D721Med (cell line): ENCODE measurements at places on chromosomes 12 and 14.

GRCh38 chr14:47365233-47365632, 310.2 kb downstream of the MDGA2 start:
- no peak for DNase-seq

GRCh38 chr14:24179961-24180796, 8.3 kb downstream of the REC8 start:
- DNase-seq = no peak

DNA sequence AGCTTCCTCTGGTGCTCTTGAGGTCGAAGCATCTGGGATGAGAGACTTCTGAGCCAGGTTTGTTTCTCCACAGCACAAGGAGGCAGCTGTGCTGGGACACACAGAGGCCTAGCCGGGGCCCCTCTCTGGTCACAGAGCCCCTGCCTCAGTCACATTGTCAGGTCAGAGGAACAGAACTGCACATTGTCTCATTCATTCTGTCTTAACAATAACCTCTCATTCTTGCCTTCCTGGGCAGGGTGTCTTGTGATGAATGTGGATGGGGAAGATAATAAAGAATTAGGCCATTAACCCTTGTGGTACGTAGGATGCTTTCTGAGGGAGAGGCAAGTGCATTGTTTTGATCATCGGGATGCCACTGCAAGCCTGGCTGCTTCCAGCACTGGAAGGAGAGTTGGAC, 29.8 kb downstream of the FNTB start:
- DNase-seq = no peak

DNA sequence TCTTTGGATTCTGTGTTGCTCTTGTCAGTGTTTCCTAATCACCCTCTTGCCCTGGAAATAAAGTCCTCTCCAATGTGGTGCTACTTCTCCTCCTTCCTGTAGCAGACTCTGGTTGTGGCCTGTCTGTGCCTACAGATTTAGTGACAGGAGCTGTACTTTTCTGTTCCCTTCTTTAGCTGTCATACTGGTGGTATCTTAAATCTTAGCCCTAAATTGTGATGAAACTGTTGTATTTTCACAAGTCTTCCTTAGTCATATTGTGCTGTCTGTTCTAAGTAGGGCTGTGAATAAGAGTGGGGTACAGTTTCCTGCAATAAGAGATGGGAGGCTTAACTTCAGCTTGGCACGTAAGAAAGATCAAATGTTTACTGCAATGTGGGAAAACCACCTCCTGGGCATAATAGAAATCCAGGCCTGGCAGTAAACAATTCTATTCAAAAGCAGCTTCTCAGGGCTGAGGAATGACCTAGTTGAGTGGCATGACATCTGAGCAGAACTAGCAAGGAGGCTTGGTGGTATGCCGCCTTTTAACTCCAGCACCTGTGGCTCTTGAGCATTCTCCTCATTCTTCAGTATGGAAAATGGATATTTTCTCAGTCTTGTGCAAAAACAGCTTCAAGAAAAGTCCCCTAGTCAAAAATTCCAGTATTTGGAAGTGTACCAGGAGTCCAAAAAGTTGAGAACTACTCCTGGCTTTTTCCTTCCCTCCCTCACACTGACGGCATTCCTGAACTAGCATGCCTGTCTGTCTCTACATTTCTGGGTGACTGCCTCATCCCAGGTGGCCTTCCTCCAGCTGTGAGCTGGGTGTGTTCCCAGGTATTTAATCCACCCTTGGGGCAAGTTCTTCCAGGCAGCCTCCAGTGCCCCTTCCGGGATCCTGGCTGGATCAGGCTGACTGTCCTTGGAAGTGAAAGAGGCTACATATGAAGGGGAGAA, 19.5 kb downstream of the ANO6 start:
- DNase-seq = no peak

DNA sequence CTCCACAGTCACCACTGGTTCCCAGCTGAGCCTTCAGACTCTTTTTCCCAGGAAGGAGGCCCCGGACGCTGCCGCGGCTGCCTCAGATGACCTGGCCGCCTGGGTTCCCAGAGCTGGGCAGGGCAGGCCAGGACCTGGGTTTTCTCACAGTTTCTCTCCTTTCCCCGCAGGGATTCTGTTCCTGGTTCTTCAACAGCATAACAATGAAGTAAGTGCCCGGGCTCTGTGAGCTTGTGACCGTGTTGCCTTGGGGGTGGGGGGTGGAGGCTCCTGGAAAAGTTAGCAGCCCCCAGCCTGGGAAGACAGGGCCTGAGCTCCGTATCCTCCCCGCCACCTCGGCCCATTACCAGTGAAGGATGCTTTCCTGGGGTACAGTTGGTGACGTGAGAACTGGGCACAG, 43.7 kb downstream of the TMEM63C start:
- DNase-seq = no peak

- no peak for DNase-seq
These were observed 170.9 kb downstream of the MSRB3 start for GRCh38 chr12:65449400-65449799.

DNA sequence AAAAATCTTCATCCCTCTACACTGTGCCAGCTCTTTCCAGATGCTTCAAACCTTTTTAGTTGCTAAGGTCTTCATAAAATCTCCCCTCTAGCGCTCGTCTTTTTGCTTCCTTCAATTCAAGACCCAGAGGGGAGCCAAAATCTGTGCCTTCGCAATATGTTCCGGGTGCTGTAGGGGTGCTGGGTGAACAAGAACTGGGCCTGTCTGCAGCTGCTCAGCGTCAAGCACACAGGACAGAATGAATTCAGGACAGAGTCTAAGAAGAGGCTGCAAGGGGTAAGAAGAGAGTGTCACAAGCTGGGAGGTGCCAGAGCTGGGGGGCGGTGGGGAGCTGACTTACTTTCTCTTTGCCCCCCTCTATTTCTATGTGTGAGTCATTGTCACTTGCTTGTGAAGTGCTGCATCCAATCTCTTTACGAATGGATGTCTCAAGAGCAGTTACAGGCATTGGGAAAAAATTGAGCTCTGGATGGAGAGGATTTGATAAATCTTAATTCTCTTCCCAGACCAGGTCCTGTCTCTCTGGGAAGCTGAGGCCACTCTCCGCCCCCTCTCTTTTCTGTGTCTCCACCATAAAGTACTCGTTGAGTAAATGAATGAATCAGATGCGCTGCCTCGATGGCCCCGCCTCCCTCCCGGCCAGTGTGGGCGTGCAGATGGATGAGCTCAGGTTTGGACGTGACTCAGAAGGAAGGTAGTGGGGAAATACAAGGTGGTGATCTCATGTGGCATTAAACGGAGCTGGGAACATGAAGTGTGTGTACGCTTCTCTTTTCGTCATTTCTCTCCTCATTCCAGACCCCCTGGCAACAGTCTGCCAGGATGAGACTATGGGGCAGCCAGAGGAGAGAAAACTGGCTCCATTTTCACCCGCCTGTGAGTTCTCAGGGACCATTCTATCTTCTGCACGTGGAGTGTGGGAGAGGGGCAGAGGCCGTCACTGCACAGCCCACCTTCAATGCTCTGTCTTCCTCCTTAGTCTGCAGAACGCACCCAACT, 91.3 kb downstream of the TSPAN9 start:
- DNase-seq = no peak

DNA sequence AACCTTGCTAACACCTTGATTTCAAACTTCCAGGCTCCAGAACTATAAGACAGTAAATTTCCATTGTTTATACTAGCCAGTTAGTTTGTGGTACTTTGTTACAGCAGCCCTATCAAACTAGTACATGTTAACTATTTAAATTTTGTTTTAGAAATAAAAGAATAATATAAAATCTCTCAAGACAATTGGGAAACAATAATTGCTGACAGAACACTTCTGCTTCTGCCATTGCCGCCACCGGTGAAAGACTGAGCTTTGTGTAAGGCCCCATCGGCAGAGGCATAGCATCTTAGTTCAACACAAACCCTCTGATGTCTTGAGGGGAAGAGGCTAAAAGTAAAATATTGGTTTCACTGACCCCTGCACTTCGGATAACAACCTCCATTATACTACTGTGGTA, 1607.1 kb upstream of the SEL1L start:
- DNase-seq = no peak

DNA sequence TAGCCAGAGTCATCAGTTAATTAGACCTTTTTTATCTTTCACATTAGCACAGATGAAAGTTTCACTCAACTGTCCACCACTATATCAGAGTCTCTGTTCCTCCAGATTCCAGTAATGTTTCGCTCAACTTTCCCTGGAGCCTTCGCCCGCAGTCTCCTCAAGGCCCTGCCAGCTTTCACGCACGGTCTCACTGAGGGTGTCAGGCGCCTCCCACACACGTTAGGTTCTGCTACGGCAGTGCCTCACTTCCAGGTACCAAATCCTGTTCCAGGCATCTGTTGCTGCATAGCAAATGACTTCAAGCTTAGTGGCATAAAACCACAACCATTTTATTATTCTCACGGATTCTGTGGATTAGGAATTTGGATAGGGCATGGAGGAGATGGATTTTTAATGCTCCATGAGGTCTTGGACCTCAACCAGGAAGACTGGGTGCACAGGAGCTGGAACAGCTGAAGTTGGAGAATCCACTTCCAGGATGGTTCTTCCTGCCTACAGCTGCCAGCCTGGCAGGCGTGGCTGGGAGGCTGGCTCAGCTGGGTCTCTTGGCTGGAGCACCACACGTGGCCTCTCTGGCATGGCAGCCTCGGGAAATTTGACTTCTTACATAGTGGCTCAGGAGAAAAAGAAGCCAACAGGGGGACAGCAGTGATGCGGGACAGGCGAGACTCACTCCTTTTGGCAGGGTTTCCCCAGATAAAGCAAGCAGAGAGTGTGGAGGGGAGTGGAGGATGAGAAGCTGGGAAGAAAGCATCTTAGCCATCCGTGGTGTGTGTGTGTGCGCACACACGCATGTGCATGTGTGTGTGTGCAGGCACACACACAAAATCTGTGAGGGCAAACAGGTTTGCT, 21.3 kb upstream of the BCDIN3D start:
- DNase-seq = no peak

DNA sequence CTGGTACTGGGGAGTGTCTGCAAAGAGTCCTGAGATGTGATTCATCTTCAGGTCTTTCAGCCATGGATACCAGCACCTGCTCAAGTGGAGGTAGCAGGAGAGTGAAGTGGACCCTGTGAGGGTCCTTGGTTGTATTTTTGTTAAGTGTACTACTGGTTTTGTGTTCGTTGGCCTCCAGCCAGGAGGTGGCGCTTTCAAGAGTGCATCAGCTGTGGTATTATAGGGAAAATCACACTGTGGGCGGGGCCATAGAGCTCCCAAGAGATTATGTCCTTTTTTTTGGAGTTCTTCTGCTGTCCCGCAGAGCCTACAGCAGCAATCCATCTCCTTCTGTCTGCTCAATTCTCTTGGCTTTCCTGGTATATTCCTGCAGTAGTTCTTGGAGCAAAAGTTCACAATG, 66.8 kb downstream of the SPATA7 start:
- DNase-seq = no peak

GRCh38 chr12:18747895-18748294, 10.0 kb downstream of the CAPZA3 start:
- DNase-seq = no peak

DNA sequence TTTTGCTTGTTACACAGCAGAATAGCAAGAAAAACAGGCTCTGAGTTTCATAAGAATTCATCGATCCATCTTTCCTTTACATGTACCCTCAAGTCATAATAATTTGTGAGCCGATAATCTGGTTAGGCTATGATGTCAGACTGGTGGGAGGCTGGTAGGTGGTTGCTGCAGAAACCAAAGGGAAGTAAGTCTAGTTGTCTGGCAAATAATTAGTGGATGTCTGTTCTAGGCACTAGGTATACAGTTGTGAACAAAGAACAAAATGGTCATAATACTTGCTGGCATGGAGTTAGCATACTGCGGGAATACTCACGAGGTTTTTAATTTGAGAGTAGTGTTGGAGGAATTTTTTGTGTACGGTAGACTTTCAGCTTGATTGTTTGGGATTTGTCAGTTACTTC, 8.8 kb downstream of the SUSD6 start:
- no peak for DNase-seq

- no peak for DNase-seq
These were observed 2.7 kb downstream of the DEGS2 start for GRCh38 chr14:100156776-100157175.

- no peak for DNase-seq
These were observed 229.1 kb upstream of the OR4E1 start for GRCh38 chr14:21902561-21903181.

GRCh38 chr12:30874455-30875321, 51.9 kb upstream of the TSPAN11 start:
- no peak for DNase-seq

- no peak for DNase-seq
These were observed 38.5 kb upstream of the RIN3 start for GRCh38 chr14:92475037-92475436.

- no peak for DNase-seq
These were observed 6.5 kb downstream of the CLEC12B start for GRCh38 chr12:10016881-10017280.

DNA sequence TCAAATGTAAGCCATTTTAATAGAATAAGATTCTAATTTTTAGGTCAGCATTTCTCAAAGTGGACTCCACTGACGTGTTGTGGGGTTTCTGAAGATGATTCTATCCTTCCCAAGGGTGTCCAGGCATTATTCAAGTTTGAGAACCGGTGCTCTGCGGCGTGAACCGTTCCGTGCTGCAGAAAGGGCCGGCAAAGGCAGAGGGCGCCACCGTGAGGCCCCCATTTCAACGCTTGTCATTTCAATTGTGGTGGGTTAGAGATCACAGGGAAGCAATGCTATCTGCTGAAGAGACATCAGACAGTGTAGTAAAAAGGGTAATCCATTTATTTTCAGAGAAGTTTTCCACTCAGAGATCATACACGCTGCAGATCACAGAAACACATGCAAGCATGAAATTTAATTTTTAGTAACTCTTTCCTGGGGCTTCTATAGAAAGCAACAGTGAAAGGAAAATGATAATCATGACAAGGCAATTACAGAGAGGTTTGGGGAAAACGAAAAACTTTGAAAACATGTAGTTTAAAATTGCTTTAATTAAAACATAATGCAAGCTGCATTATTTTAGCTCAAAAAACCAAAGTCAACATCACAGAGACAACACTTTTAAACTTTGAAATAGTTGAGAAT, 201.7 kb downstream of the EXOC5 start:
- no peak for DNase-seq

DNA sequence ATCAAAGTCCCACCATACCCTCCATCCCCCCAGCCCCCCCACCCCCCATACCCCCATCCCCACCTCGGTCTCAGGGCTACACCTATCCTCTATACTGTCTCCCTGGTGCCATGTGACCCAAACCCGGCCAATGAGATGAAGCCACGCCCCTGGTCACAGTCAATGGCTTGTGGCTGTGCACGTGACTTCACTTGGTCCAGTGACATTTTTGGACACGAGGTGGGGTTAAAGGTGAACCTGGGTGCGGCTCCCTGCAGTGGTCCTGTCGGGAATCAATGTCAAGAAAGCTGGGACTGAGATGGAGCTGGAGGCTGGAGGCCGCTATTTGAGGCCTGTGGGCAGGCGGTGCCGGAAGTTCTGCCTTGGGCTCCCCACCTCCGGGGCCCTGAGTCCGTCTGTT, 100.7 kb upstream of the MAP1LC3B2 start:
- DNase-seq = no peak

DNA sequence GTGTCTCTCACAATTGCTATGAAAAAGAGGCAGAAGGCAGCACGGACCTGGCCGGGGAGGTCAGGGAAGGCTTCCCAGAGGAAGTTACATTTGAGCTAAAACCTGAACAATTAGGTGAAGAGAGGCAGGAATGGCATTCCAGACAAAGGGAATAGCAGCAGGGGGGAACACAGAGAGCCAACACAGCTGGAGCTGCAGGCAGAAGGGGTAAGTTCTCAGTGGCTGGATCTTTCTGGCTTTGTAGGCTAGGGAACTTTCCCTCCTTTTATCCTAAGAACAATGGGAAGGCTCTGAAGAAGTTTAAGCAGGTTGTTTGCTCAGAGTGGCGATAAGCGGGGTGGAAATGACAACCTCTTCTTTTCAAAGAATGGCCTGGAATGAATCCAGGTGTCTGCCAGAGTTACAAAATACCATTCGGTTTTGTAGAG, 100.0 kb downstream of the PRIMA1 start:
- DNase-seq = no peak

GRCh38 chr12:71972441-71973074, 33.9 kb downstream of the TPH2 start:
- no peak for DNase-seq
